Naive thymus-derived CD8-positive, alpha-beta T cell (primary cell): ENCODE measurements at places on chromosomes 12 and 14. TPM values are rescaled to one million over a fixed set of nuclear protein-coding genes. Genes with fewer than 3 reads are reported as not detected.

- no peak for DNase-seq
Measured at GRCh38 chr14:83992857-83993256, 1537.1 kb upstream of the FLRT2 start.

DNA sequence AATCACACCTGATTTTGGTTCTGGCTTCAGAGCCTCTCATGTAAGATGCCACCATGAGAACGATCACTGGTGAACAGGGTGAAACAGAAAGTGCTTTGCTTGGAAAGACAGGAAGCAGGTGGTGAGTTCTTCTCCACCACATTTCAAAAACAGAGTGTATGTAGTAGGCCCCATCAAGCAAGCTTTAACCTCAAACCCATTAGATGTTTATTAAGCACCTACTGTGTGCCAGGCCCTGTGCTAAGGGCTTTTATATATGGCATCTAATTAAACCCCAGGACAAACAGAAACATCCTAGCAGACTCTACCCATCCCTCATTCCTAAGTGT, 47.8 kb upstream of the MED13L start:
- peak; percentile 16 for DNase-seq

GRCh38 chr12:126139355-126139754, 1074.1 kb downstream of the AACS start:
- no peak for DNase-seq

GRCh38 chr12:102169922-102170621, 27.6 kb downstream of the PMCH start:
- DNase-seq: no peak

GRCh38 chr12:91818227-91819131, 327.2 kb downstream of the BTG1 start:
- no peak for DNase-seq

- DNase-seq: no peak
Measured at GRCh38 chr12:13124656-13125505, 21.4 kb upstream of the GSG1 start.

- no peak for DNase-seq
Measured at GRCh38 chr14:72780751-72781150, 113.2 kb downstream of the DPF3 start.

Gene KRT78
- total RNA-seq: not detected
